Smooth muscle cell of the umbilical artery (primary cell): ENCODE measurements at places on chromosomes 5 and 9. TPM values are rescaled to one million over a fixed set of nuclear protein-coding genes. Genes with fewer than 3 reads are reported as not detected.

The PCDHA3 gene
- 0.23 and 0.59 TPM in 2 replicates for total RNA-seq

The OR1J2 gene
- total RNA-seq = not detected in 2 replicates

The GOLPH3 gene
- total RNA-seq = 68.6 and 71.1 TPM in 2 replicates

The SPATA31D4 gene
- not detected in 2 replicates for total RNA-seq

The PROB1 gene
- total RNA-seq = 0.59 and 0.78 TPM in 2 replicates

The PCDHGA11 gene
- 12.5 and 19.4 TPM in 2 replicates for total RNA-seq

The SPATA31A3 gene
- total RNA-seq = not detected in 2 replicates

The SLCO6A1 gene
- total RNA-seq = not detected in 2 replicates

The MYORG gene
- total RNA-seq = 0.89 and 1.6 TPM in 2 replicates

The ANKRD55 gene
- total RNA-seq = under 0.01 TPM in 1 of 2 replicates, not detected in the other

The CYLC2 gene
- total RNA-seq = not detected in 2 replicates

The ECSCR gene
- total RNA-seq = 0.30 and 0.74 TPM in 2 replicates

The ACTBL2 gene
- total RNA-seq = 0.89 and 1.4 TPM in 2 replicates

The DIPK1B gene
- 0.30 and 0.51 TPM in 2 replicates for total RNA-seq

The ABCA1 gene
- 198 and 229 TPM in 2 replicates for total RNA-seq
